Subcutaneous preadipocyte (primary cell): ENCODE measurements at places on chromosomes 5 and 9. TPM values are rescaled to one million over a fixed set of nuclear protein-coding genes. Genes with fewer than 3 reads are reported as not detected.

Gene BSPRY
- total RNA-seq: not detected in 2 replicates

Gene OLFML2A
- 43.2 and 47.8 TPM in 2 replicates for total RNA-seq

Gene FGF1
- 0.73 and 0.98 TPM in 2 replicates for total RNA-seq

Gene ORM2
- total RNA-seq: not detected in 2 replicates

Gene INSL6
- total RNA-seq: not detected in 2 replicates

Gene THBS4
- total RNA-seq: 0.37 and 0.59 TPM in 2 replicates

Gene EXD3
- 4.0 and 4.3 TPM in 2 replicates for total RNA-seq

Gene PWWP2A
- total RNA-seq: 14.7 and 28.5 TPM in 2 replicates

Gene TSLP
- total RNA-seq: 4.1 and 5.1 TPM in 2 replicates

Gene ALDOB
- total RNA-seq: not detected in 2 replicates

Gene AK1
- total RNA-seq: 35.4 and 38.9 TPM in 2 replicates

Gene C5orf52
- total RNA-seq: not detected in 2 replicates

Gene BARHL1
- total RNA-seq: not detected in 2 replicates

Gene KIF12
- total RNA-seq: not detected in 2 replicates

Gene GRM6
- total RNA-seq: not detected in 2 replicates

Gene FAT2
- total RNA-seq: under 0.01 TPM in 2 replicates

Gene PCDH1
- under 0.01 TPM in 1 of 2 replicates, not detected in the other for total RNA-seq

Gene PURA
- 11.4 and 14.3 TPM in 2 replicates for total RNA-seq

Gene CTSL
- 719 and 1,655 TPM in 2 replicates for total RNA-seq

Gene TMC1
- 0.37 and 0.59 TPM in 2 replicates for total RNA-seq

Gene IL4
- total RNA-seq: not detected in 2 replicates

Gene PCDHB11
- 0.37 TPM in 1 of 2 replicates, not detected in the other for total RNA-seq

Gene SHISAL2B
- total RNA-seq: not detected in 2 replicates

Gene ADAMTS6
- 43.7 and 68.6 TPM in 2 replicates for total RNA-seq

Gene PHF24
- not detected in 2 replicates for total RNA-seq

Gene LCN10
- under 0.01 TPM in 1 of 2 replicates, not detected in the other for total RNA-seq

Gene TUSC1
- total RNA-seq: 7.4 and 9.2 TPM in 2 replicates

Gene CREB3
- total RNA-seq: 36.7 and 39.9 TPM in 2 replicates

Gene OBP2B
- not detected in 2 replicates for total RNA-seq

Gene SERF1B
- 9.2 and 10.0 TPM in 2 replicates for total RNA-seq

Gene ARID3C
- total RNA-seq: under 0.01 TPM in 1 of 2 replicates, not detected in the other

Gene ELAVL2
- under 0.01 TPM in 1 of 2 replicates, not detected in the other for total RNA-seq

Gene C8G
- not detected in 2 replicates for total RNA-seq

Gene FGD3
- not detected in 2 replicates for total RNA-seq

Gene IFNA6
- not detected in 2 replicates for total RNA-seq

Gene UNC13B
- 23.1 and 25.2 TPM in 2 replicates for total RNA-seq

Gene FGF18
- not detected in 2 replicates for total RNA-seq
